Stimulated activated CD4-positive, alpha-beta T cell treated with anti-CD3 and anti-CD28 coated beads, TNF-alpha, amount 100 ng/mL, for 48 hours (primary cell): ENCODE measurements at places on chromosomes 2 and 18.
A peak's percentile ranks its signal among the peaks of the same experiment; 100 is the strongest.

- no peak for DNase-seq
Measured at GRCh38 chr2:237685408-237685807, 58.0 kb downstream of the LRRFIP1 start.

DNA sequence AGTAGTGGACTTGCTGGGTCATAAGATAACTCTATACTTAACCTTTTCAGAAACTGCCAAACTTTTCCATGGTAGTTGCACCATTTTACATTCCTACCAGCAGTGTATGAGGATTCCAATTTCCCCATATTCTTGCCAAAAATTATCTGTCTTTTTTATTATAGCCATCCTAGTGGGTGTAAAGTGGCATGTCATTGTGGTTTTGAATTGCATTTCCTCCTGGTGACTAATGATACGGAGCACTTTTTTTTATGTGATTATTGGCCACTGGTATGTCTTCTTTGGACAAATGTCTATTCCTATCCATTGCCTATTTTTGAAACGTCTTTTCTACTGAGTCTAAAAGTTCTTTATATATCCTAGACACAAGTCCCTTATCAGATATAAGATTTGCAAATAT is 44.3 kb downstream of the CACNB4 start:
- no peak for DNase-seq

- no peak for DNase-seq
Measured at GRCh38 chr2:44679990-44680389, 261.5 kb upstream of the SIX3 start.

- DNase-seq = no peak
Measured at GRCh38 chr2:186780701-186781316, 68.2 kb downstream of the ZSWIM2 start.

DNA sequence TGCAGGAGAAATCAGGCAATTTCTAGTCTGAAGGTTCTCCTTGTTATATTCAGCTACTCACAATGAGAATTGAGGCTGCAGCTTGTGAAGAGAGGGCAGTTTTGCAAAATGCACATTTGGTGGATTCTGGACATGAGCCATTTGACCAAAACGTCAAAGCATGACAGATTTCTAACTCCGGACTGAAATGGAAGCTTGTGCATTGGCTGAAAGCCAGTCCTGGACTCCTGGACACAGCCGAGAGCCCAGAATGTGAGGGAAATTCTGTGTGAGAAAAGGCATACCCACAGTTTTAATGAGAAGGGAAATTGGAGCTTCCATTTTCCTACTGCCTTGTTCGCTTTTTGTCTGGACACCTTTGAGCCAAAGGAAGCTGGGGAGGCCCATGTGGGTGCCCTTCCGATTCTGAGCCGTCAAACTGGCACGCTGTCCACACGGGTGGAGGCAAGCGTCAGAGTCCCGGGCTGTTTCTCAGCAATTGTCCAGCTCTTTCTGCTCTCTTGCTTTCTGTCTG is 23.7 kb upstream of the ROCK2 start:
- DNase-seq = no peak

- no peak for DNase-seq
Measured at GRCh38 chr2:207321514-207321913, 155.8 kb upstream of the KLF7 start.

DNA sequence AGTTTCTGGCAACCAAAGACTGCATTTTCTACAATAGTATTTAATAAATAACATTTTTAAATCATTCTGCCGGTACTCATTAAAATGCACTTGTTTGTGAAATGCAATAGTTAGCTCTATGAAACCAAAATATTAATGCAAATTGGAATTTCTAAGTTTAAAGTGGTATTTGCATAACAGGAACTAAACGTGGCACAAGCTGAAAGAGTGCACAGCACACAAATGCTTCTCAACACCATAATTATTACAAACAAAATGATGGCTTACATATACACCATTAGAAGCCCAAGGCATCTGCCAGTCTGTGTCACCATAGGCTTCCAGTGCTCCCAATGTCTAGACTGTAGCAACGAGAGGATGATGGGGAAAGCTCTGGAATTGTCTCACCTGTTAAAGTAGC is 280.5 kb downstream of the TCF4 start:
- DNase-seq = no peak

- no peak for DNase-seq
Measured at GRCh38 chr18:44857081-44857480, 176.4 kb downstream of the SETBP1 start.

DNA sequence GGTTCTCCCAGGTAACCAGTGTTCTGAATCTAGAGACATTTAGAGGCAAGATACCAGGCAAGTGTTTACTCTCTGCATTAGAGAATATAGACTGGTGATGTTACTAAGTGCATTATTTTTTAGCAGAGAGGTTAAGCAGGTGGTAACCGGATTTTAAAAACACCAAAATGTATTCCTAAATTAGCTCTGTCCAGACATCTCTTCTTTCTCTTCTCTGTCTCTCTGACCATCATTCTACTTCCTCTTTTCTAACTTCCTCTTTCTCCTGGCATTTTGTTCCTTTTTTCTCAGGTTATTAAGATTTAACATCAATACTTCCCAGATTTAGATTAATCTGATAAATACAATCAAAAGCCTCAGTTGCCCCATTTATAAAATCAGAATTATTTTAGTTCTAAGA is 31.7 kb upstream of the DYNC1I2 start:
- DNase-seq = no peak

DNA sequence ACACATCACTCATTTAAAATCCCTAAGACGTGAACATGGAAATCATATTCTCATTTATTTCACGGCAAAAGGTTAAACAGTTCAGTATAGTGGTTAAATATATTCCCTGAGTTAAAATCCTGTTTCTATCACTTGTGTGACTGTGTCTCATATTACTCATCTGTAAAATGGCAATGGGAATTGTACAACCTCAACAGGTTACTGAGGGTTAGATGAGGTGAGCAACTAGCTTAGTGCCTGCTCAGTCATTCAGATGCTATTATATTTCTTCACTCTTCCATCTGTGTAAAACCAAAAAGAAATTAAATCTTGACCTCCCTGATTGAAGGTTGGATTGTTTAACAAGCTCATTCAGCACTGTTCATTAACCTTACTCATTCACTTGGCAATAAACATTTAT is 212.4 kb upstream of the STK17B start:
- DNase-seq = no peak

- no peak for DNase-seq
Measured at GRCh38 chr2:45892425-45892745, 240.9 kb downstream of the PRKCE start.

DNA sequence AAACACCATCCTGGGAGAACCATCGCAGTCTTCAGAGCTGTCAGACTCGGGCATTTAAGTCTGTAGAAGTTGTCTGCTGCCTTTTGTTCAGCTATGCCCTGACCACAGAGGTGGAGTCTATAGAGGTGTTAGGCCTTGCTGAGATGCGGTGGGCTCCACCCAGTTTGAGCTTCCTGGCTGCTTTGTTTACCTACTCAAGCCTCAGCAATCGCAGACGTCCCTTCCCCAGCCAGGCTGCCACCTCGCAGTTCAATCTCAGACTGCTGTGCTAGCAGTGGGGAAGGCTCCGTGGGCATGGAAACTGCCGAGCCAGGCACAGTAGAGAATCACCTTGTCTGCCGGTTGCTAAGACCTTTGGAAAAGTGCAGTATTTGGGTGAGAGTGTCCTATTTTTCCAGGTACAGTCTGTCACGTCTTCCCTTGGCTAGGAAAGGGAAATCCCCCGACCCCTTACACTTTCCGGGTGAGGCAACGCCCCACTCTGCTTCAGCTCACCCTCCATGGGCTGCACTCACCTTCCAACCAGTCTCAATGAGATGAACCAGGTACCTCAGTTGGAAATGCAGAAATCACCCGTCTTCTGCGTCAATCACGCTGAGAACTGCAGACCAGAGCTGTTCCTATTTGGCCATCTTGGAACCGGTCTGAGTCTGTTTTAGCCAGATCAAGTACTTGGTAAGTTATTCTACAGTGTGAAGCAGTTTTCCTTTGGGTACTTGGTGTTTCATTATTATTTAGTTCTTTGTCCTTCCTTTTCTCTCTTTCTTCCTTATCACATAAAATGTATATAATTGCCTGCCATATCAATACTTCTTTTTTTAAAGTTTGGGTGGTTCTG is 71.5 kb downstream of the CDC42EP3 start:
- DNase-seq = no peak

DNA sequence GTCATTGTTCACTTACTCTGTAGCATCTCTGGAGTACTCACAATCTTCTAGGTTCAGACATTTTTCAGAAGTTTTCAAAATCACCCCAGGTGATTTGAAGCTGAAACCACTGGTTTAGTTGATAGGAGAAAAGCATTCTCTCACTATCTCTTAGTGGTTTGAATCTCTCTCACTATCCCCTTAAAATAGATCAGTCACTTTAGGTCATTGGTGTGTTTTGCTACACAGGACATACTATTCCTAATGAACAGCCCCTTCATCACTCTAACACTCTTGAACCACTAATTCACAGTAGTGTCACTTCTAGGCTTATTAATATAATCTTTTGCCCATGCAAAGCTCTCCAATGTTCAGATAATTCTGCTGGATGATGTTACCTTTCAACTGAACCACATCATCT is 34.5 kb downstream of the LYPD6 start:
- DNase-seq = no peak

DNA sequence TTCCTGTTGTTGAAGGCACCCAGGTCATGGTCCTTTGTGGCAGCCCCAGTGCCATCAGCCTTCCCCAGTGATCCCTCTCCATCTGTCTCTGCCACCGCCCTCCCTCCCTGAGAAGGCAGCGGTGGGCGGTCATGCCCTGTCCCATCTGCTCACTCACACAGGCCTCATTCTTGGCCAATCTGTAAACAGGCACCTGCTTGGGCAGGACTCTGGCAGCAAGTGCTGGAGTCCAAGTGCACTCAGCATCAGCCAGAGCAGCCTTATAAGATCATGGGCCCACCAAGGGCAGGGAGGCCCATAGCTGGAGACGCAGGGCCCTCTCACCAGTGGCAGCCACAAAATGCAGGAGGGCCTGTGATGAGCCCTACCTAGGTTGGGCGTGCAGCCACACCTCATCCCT is 140.9 kb downstream of the TWIST2 start:
- DNase-seq = no peak

- no peak for DNase-seq
Measured at GRCh38 chr2:128784626-128785306, 466.1 kb upstream of the HS6ST1 start.

GRCh38 chr2:9256147-9256546 is 49.5 kb downstream of the ASAP2 start:
- no peak for DNase-seq

GRCh38 chr2:40169430-40169829 is 282.5 kb downstream of the SLC8A1 start:
- no peak for DNase-seq

DNA sequence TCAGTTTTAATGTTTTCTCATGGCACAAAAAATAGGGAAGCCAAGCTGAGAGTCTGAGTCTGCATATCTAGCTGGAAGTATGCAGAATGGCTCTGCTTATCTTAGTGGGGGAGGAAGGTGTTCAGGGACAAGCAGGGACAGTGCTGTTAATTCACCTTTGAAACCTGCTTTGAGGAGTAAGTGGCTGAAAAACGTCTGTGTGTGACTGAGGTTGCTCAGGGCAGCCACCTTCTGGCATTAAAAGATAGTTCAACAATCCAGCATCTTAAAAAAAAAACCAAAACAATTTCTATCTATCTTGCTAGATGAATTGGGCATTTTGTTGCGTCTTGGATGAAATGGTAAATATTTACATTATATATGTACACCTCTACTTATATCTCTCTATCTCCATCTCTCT is 2.0 kb upstream of the TRPM8 start:
- DNase-seq = no peak

- DNase-seq = no peak
Measured at GRCh38 chr2:8750221-8750620, 68.4 kb downstream of the ID2 start.

GRCh38 chr18:13450289-13451212 is 232.0 kb downstream of the LDLRAD4 start:
- no peak for DNase-seq

GRCh38 chr2:190407662-190408537 is at the start of gene MFSD6:
MFSD6 (plus strand) TSS chr2:190408355; CDS start chr2:190436030, 27,675 bp downstream.
- DNase-seq = peak; percentile 30

GRCh38 chr2:231161877-231162329 is 36.5 kb upstream of the ARMC9 start:
- no peak for DNase-seq

DNA sequence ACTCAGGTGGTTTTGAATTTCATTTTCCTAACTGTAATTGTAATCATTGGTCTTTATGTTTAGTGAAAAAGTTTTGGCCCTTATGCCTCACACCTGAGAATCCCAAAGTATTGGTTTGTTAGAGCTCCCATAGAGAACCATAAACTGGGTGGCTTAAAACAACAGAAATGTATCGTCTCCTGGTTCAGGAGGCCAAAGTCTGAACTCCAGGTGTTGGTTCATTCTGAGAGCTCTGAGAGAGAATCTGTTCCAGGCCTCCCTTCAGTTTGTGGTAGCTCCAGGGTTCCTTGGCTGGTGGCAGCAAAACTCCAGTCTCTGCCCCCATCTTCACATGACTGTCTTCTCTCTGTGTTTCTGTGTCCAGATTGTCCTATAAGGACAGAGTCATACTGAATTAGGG is 11.0 kb downstream of the IL37 start:
- no peak for DNase-seq

DNA sequence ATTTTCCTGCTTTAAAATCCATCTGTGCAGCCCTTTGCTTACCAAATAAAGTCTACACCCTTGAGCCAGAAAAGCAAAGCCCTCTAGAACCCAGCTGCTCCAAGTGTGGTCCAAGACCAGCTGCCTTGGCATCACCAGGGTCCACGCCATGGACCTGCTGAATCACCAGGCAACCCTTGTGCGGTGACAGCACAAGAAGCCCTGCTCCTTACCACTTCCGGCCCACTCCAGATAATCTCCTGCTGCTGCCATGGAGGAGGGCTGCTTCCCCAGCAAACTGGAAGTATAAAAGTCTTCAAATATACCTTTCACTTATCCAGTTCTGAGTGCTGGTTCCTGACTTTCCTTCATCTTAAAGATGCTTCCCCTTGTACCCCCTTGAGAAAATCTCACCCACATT is 106.0 kb upstream of the PKDCC start:
- DNase-seq = no peak

DNA sequence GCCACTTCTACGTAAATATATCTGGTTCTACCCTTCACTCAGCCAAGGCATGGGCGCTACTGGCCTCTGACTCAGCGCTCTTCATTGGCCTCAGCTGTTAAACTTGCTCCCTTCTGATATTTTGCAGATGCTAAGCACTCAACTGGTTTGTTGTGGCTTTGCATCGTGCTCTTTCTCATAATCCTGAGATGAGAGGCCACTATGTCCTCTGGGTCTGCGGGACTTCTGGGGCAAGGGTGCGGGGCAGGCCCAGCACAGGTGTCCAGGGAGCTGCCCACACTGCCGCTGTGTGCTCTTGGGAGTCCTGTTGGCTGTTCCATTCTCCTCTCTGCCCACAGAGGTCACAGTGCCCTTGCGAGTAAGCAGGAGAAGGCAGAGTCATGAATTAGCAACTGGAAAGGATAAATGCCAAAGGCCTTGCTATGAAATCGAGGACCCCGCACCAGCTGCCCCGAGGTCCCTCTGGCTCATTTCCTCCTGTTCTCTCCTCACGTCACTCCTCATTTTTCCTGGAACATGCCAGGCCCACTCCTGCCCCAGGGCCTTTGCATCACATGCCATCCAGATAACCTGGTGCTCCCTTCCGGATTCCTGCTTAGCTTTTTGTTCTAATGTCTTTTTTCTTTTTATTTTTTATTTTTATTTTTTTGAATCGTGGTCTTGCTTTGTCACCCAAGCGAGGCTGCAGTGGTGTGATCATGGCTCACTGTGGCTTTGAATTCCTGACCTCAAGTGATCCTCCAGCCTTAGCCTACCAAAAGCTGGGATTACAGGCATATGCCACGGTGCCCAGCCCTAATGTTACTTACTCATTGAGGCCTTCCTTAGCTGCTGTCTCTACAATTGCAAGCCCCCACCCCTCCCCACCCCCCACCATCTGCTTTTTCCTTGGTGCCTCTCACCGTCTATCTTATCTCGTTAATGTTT is 34.9 kb upstream of the MAT2A start:
- DNase-seq = no peak
